Stimulated activated CD8-positive, alpha-beta memory T cell treated with anti-CD3 and anti-CD28 coated beads, Interleukin-4, amount 100 ng/mL, for 1 hour (primary cell): ENCODE measurements at places on chromosomes 7 and 10.

DNA sequence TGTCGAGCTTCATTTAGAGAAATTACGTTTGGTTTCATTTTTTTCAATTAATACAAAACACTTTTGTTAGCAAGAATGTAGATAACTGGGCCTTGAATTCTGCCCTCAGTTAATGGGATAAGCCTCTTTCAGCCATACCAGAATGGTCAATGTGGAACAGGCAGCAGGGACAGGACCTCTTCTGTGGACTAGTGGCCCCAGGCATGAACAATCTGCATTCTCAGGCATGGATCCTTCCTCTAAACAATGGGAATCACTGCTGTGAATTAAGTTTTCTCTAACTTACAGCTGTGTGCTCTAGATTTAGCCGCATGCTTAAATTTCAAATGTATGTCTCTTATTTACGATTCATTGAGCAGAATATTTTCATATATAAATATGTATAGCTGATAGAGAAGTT, 237.7 kb upstream of the PRKCQ start:
- no peak for DNase-seq

DNA sequence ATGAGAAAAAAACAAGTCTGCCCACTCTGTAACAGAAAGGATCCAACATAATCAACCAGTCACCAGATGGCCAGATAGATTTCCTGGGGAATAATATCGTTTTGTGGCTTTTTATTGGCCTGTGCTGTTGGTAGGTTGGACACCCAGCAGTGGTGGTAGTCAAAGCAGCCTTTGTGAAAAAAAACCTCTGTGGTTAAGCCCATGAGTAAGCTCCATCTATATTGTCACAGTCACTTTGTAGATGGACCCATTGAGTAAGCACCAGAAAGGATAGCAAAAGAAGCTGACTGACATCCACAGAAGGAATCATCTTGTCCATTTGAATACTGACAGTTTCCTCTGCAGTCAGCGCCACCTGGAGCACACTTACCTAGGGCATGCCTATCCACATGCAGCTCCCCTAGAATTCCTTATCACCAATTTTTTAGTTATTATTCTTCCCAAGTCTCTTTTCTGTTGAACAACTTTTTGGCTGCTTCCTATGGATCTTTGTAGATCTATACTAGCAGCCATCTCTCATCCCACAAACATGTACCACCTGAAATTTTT, 96.9 kb downstream of the IQUB start:
- no peak for DNase-seq

GRCh38 chr10:114278884-114279191, 39.8 kb downstream of the VWA2 start:
- DNase-seq: no peak

- DNase-seq: no peak
These were observed 443.6 kb upstream of the PFKP start for GRCh38 chr10:2623675-2624274.

DNA sequence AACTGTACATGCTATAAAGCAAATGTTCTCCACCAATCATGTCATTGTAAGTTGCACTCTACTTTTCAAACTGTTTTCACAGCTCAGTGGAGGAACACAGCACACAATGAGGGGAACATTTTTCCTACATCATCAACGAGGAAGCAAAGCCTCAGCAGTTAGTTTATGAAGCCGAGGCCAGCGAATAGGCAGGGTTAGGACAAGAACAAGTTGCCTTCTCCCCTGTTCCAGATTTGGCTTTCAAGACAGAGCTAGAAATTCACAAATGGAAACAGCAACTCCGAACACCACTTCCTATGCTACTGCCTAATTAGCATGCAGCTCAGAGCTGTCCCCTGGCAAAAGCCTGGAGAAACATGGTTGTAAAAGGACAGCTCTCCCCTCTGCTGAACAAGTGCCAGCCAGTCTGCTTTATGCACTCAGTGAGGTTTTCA, 19.8 kb downstream of the ITGB8 start:
- DNase-seq: no peak

DNA sequence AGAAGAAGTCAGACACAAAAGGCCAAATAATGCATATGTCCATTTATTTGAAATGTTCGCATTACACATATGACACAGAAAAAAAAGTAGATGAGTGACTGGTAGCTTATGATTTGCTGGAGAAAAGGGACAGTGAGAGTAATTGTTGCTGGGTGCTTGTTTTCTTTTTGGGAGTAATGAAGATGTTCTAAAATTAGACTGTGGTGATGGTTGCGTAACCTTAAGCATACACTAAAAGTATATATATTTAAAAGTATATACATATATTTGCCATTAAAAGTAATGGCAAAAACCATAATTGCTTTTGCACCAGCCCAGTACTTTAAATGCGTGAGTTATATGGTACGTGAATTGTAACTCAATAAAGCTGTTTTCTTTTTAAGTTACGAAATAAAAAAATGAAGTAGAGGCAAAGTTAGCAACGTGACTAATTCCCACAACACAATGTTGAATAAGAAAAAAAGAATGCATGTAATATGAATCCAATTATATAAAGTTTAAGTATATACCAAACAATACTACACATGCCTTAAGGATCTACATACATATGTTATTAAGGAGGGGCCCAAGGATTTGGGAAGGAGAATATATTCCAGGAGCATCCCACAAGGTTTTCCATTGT, 360.4 kb upstream of the CELF2 start:
- no peak for DNase-seq

GRCh38 chr7:20346577-20346976, 15.9 kb downstream of the ITGB8 start:
- DNase-seq: no peak

- DNase-seq: no peak
These were observed 123.9 kb downstream of the LRRC4 start for GRCh38 chr7:127907110-127908040.

DNA sequence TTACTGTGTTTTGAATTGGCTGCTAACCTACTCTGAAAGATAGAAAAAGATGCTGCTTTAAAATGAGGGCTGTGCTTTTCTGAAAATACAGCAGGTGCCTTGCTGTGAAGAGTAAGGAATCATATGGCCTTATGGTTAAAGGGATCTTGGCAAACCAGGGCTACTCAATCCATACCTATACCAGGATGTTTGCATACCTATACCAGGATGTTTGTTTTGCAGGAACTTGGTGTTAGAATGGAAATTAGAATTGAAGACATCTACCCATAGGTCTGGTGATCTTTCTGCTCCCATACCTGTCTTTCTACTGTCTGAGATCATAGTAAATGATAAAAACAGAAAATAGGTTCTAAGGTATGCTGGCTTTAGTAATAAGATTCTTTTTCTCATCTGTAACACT, 200.2 kb upstream of the C7orf33 start:
- no peak for DNase-seq

- DNase-seq: no peak
These were observed 4.9 kb upstream of the UPK3B start for GRCh38 chr7:76505168-76506080.

- DNase-seq: no peak
These were observed 211.4 kb upstream of the KLF14 start for GRCh38 chr7:130945411-130945811.

GRCh38 chr10:7872041-7872442, 53.7 kb downstream of the TAF3 start:
- no peak for DNase-seq

DNA sequence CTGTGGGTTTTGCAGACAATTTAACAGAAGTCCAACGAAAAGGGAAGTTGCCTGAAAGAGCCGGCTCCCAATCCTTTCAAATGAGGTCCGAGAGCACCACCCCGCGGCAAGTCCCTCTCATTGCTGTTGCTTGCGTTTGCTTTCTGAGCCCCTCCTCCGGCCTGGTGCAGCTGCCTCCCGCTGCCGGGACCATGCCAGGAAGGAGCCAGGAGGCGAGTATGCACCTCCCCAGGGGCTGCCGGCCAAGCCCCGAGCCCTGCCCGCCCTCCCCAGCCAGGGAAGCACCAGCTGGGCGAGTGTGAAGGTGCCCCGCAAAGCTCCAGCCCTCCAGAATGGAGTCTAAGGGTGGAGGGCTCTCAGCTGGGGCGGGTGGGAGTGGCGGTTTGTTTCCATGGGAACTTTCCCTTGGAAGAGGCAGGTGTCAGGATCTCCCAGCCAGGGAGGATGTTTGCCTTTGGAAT, 25.8 kb upstream of the PPP2R2D start:
- no peak for DNase-seq

- DNase-seq: peak; percentile 33
These were observed 598 bp upstream of the ZEB1 start for GRCh38 chr10:31318382-31318853.

GRCh38 chr7:5697754-5698424, 83.6 kb downstream of the RNF216 start:
- no peak for DNase-seq

DNA sequence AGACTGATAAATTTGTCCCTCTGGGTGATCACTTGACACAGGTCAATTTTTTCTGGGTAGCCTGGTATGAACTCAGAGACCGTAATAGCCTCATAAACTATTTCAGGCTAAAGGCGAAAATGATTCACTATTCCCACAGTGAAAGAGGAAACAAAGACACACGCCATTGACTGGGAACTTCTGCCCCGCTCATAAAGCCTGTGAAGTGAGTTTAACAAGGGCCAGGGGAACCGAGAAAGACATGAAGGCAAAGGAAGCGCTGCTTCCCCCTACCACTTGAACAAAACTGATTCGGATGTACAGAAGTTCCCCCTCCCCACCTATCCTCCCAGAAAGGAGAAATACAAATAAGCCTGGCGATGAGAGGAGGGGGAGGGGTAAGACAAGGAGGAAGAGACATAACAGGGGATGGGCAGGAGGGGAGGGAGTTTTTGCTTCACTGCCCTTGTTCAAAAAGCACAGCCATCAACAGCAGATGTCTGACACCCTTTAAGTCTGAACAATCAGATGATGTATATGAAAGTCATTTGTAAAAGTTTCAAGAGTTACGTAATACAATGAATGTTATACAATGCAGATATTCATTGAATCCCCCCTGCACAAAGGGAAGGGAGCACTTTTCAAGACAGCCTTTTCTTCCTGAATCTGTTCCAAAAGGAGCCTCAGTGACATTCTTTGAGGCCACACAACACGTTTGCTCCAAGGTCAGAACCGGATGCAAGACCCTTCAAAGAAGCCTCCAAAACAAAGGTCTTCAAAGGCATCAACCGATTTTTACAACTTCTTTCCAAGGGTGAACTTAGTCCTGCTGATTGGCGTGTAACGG, 734 bp downstream of the ABCB4 start:
- DNase-seq: no peak

DNA sequence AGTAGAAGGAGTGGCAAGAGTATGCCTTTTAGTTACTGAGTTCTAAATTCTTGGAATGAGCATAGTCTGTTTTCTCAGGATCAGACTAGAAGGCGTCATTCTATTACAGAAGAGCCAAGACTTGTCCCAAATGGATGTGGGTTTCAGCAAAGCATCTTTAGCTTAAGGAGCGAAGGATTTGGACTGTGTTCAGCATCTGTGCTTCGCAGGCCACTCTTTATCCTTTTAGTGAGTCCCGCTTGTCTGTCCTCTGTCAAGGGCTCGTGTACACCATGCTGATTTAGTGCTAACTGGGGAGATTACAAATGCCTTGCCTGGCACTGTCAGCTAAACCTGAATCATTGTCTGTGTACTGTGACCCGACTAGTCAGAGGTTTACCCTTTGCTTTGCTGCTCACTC, 465.7 kb downstream of the AUTS2 start:
- DNase-seq: no peak

GRCh38 chr7:13290975-13291374, 603.5 kb downstream of the ARL4A start:
- no peak for DNase-seq

DNA sequence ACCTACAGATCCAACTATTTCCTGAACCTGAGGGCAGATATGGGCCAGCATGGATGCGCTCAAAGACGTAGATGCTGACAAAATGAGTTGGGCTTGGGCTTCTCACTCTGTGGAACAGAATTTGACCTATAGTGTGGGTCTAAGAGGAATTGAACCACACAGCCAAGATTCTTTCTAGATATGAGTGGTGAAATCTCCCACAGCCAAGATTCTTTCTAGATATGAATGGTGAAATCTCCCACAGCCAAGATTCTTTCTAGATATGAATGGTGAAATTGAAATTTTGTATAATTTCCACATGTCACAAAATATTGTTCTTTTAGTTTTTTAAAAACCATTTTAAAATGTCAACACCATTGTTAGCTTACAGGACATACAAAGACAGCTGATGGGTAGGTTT, 215.4 kb upstream of the LRGUK start:
- DNase-seq: no peak

DNA sequence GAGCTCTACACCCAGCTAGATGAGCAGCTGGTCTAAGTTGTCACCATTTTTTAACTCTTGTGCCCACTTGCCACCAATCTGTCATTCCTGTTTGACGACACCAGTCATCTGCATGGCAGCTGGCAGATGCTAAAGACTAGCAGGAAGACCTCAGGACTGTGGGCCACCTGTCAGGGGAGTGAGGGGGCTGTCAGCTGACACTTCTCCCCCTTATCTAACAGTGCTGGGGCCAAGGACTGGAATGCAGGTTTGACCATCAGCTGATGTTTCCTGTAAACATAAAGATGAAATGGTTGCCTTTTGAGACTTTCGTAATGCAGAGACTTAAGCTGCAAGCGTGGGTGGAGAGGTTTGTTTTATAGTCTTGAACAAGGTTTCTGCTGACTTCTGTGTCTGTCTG, 93.5 kb downstream of the WNT2 start:
- no peak for DNase-seq

DNA sequence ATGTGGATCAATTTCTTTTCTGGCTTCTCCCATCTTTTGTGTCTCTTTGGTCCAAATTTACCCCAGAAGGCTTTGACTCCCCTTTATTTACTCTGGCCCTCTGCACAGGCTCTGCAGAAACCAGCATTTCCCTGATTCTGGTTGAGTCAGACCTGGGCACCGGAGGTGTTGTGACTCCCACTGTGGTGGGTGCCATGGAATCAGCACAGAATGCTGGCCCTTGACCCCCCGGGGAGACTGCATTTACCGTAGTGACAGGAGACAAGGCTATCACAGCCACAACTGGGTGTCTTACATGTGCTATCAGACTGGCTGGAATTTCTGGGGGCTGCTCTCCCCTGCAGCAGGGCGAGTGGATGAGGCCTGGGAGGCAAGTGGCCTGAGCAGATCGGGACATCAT, 37.6 kb downstream of the PLXDC2 start:
- no peak for DNase-seq

- no peak for DNase-seq
These were observed 105.7 kb downstream of the CDK14 start for GRCh38 chr7:90701771-90702170.

- no peak for DNase-seq
These were observed 95.7 kb upstream of the SVIL start for GRCh38 chr10:29730458-29730857.

DNA sequence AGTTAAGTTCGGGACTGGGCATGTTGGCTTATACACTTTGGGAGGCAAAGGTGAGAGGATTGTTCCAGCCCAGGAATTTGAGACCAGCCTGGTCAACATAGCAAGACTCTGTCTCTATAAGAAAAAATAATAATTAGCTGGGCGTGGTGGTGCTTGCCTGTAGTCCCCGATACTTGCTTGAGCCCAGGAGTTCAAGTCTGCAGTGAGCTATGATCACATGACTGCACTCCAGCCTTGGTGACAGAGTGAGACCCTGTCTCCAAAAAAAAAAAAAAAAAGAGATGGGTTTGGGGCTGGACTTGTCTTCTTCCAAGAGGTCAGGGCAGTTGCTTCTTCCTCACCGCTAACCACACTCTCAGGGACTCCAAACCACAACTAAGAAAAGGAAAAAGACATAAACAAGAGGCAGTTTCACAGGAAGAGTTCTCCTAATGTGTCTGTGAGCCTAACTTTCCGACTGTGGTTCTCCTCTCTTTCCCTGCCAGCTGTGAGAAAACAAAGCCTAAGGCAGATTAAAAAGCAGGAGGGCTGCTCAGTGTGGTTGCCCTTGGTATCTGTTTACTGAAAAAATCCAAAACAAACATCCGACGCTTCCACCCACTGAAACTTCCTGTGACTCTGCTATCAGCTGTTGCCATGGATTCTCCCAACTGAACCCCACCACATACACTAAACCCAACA, 2.4 kb upstream of the SERPINE1 start:
- no peak for DNase-seq
